ENCODE measurements at places on chromosomes 7 and 10.

DNA sequence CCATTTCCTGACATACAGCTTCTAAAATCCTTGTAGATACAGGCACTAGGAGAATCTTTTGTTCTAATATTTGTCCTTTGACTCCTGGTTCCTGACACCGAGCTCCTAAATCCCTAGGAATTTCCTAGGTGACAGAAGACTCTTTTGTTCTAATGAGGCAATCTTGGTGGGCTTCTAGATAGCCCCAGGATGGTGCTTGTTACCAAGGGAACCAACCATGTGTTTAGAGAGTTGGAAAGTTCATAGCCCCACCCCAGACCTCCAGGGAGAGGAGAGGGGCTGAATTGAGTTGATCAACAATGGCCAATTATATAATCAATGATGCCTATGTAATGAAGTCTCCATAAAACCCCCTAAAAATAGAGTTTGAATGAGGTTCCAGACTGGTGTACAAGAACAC, 145.1 kb downstream of the JMJD1C start:
- peak; percentile 65 for DNase-seq

GRCh38 chr7:142646386-142647140, 102.7 kb upstream of the PRSS1 start:
- no peak for DNase-seq

DNA sequence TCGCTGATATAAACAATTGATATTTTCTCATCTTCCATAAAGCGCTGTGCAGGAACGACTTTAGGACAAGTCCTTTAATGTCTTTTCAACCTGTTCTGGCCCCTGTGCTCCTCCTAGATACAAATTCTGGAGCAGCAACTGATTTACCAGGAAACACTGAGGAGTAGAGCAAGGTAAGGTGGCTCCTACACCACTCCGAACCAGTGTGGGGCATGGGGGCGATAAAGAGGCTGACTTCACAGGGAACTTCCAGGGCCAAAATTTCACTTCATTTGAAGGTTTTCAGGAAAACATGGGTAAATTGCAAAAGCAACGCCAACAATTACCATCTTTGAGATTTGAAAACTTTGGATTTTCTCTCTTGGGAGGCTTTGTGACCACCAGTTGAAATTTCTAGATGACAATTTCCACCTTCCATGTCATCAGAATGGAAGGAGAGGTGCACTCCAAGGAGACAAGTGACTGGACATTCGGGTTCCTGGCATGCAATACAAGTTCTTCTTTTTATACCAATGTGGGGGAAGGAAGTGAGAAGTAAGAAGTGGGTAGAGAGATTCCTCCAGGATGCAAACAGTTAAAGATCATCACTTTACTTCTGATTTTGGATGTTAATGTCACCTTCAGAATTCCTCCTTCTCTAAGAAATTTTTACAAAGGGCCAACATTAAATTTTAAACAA, 118.5 kb downstream of the FAM107B start:
- no peak for DNase-seq

- no peak for DNase-seq
Measured at GRCh38 chr7:73633844-73634243, 9.5 kb upstream of the MLXIPL start.

- DNase-seq = no peak
Measured at GRCh38 chr7:137110091-137110509, 233.4 kb downstream of the PTN start.

- DNase-seq = no peak
Measured at GRCh38 chr10:116026725-116027124, 246.3 kb downstream of the GFRA1 start.
